ENCODE measurements at places on chromosomes 5 and 9. TPM values are rescaled to one million over a fixed set of nuclear protein-coding genes. Genes with fewer than 3 reads are reported as not detected.

- no peak for DNase-seq
Measured at GRCh38 chr9:800591-801150, 40.8 kb upstream of the DMRT1 start.

DNA sequence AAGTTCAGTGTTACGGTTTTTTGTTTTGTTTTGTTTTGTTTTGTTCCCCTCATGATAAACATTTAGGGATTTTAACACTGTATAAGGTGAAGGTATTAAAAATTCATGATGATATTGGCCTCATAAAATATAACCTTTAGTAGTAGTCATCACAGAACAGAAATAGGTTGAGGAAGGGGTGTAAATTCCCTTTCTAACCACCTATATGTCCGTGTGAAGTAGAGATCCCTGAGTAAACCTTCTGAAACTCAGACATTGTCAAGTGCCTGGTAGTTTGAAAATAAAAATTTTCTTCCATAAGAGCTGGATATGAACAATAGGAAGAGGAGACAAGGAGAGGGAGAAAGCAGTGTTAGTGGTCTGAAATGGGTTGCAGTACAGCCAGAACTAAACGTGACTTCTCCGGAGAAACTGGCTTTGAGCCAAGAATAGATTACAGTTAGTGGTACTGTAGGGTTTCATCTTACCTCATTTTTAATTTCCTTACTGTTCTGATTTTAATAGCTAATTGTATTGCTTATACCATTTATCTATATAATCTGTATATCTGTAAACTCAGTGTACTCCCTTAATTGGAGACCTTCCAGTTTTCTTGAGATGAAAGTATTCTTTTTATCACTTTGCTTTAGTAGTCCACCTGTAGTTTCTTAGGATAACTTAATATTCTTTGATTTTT is 18.3 kb downstream of the UGCG start:
- DNase-seq: no peak

DNA sequence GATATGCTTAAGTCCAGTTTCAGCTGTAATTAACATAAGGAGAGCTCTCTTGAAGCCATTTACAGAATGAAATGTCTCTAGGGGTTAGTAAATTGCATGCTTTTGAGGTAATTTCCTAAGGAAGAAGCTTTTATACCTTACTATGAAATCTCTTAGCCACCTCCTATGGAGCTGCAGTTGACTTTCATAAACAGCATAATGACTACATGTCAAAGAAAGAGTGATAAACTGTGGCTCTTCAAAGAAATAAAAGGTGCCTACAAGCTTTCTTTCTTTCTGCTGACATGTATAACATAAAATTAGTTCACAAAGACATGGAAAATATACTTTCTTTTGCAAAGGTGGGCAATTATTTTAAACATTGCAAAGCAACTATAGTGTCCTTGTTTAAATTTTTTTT is 90.8 kb downstream of the TMEM167A start:
- no peak for DNase-seq

- DNase-seq: no peak
Measured at GRCh38 chr5:89994266-89994665, 415.3 kb downstream of the CETN3 start.

DNA sequence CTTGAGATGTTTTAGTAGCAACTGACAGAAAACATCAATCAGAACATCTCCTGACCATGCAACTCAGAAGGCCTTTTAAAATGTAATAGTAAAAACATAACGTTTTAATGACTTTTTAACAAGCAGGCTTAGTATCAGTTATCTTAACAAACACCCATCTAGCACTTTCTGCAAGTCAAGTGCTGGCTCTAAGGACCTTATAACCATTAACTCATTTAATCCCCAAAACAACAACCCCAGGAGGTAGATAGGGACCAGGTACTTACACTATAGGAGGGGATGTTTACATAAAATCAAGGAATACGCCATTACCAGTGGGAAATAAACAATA is 41.8 kb downstream of the ROR2 start:
- no peak for DNase-seq

GRCh38 chr5:35436400-35437057 is 181.1 kb upstream of the SPEF2 start:
- peak; percentile 65 for DNase-seq

- no peak for DNase-seq
Measured at GRCh38 chr5:4553978-4554377, 586.2 kb upstream of the ADAMTS16 start.

- DNase-seq: no peak
Measured at GRCh38 chr9:115888131-115888530, 265.5 kb upstream of the PAPPA start.

DNA sequence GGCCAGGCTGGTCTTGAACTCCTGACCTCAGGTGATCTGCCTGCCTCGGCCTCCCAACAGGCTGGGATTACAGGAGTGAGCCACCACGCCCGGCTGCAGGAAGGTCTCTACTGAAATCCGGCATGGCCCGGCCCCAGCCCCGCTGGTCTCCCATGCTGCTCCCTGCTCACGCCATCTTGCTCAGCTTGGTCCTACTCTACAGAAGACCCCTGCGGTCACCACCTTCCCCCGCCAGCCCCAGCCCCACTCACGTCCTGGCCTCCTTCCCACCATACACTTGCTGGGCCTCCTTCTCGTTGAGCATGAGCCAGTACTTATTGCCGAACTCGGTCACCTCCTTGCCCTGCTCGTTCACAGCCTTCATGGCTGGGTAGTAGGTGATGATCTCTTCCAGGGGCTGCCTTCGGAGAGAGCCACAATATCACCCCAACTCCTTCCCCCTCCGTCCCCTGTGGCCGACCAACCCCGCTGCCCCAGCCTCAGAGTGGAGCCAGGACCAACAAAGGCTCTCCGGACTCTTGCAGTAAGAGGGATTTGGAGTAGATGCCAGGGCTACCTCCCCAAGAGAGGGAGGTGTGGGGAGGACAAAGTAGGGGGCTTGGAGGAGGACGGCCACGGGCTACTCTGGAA is 4.0 kb downstream of the PTGES2 start:
- DNase-seq: peak; percentile 71

DNA sequence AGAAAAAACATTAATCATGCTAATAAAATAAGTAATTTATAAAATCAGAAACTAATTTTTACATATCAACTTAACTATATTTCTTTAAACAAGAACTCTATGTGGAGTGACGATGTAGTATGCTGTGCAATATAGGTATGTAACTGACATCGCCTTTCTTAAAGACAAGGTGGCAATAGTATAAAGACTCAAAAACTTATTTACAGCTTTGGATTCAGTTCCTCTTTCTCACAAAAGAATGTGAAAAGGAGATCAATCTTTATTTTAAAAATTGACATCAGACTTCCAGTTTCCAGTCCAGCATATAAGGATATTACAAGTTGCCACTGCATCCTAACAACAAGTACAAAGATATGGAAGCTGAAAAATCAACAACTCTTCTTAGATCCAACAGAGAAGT is 260.3 kb downstream of the TRIM36 start:
- DNase-seq: no peak

GRCh38 chr9:129270903-129271431 is 92.9 kb upstream of the IER5L start:
- no peak for DNase-seq

DNA sequence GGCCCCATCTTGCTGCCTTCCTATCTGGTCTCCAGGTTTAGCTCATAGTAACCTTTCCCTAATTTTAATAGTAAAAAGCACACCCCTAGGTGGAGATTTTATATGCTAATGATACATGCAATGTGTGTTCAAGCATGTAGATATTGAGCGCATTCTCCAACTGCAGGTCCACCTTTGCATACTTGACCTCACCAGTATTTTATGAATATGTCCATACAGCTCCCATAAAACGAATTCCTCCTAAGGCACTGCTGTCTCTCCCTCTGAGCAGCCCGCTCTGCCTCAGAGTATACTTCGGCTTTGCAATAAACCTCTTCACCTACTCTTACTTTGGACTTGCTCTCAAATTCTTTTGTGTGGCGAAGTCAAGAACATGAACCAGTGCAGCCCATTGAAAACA is 153.3 kb downstream of the RAB3C start:
- no peak for DNase-seq

DNA sequence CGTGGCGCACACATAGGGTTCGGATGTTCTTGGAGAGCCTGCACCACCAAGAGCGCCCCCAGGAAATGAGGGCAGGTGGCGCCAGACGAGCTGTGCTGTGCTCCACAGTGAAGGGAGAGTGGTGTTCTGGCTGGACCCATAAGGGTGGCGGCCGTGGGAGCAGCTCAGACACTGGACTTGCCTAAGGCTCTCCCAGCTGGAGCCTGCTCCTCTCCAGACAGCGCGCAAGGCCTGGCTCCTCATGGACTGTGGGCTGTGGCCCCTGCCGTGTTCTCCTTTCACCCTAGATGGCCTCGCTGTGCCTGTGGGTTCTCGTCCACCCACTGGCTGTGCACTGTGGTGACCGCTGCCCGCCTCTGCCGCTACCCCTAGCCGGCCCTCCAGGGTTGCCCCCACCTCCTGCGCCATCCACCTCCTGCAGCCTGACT is 92.9 kb downstream of the EHMT1 start:
- no peak for DNase-seq

DNA sequence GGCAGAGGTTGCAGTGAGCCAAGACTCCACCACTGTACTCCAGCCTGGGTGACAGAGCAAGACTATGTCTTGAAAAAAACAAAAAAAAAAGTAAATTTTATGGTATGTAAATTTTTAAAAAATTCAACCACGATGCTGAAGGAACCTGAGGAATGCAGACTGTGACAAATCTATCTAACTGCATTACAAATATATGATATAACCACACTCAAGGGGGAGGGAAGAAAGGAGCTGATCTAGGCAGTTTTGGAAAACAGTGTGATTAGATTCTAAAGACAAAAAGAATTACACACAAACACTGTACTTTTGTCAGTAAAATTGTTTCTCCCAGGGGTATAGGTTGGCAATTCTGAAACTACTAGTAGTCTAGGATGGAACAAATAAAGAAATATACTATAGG is 17.0 kb downstream of the LARS1 start:
- DNase-seq: no peak

DNA sequence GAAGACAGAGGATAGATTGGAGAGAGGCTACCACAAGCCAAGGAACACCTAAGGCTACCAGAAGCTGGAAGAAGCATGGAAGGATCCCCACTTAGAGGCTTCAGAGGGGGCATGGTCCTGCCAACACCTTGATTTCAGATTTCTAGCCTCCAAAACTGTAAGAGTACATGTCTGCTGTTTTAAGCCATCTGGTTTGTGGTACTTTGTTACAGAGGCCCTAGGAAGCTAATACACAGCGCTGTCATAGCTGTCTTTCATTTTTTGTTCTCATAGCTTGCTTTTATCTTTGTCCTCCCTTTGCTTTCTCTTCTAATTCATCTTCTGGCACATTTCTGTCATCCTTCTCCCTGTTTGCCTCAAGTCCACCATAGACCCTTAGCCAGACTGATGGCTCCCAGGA is 104.5 kb downstream of the ATP10B start:
- DNase-seq: no peak

GRCh38 chr5:103211576-103212561 is 46.7 kb upstream of the MACIR start:
- no peak for DNase-seq

DNA sequence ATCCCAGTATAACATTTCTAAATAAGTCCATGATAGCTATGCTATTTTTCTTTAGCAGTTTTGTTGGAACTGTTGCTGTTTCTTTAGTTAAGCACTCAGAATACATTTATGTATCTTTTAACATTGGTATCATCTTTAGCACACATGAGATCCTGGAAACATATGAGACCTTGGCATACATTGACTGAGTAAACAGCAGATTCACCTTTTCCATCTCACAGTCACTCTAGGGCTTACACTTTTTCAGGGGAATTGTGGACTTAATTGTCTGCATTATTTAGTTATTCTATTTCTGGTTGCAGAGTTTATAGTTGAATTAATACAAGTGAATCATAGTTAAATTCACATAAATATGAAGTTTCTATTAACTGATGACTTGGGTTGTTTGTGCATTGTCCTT is 70.1 kb downstream of the COMMD10 start:
- no peak for DNase-seq

DNA sequence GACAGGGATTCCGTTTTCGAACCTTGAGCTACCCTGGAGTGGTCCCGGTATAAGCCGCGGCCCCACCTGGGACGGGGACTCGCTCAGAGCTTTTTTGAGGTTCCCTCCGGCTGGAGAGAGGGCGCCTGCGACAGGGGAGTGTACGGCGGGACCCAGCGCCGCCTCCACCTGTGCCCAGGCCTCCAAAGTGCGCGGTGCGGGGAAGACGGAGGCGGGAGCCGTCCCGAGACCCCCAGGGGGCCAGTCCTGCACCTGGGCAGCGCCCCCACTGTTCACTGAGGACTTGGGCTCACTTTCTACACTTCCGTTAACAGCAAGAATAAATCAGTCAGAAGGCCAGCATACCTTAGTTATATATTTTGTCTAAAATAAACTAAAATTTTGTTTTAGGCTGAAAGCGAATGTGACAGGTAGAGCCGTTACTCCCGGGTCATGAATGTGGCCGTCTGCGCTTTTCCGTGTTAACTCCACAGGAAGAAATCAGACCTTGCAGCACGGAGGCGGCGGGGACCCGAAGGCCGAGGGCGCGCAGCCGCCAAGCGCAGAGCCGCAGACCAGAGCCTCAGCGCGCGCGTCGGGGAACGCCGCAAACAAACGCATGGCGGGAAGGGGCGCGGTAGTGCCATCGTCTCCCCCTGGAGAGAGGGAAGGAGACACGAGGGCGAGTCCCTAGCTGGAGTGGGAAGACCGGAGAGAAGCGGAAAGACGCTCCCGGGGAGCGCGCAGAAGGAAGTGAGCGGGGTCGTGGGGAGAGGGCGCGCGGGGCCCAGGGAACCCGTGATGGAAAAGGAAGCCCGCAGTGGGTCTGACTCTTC is 14.1 kb downstream of the TRIM7 start:
- peak; percentile 60 for DNase-seq

Gene NUTM2G
- total RNA-seq: not detected

Gene IER5L
- total RNA-seq: 46.9 TPM

Gene PCDHGA5
- 2.8 TPM for total RNA-seq

Gene SPATA31D1
- not detected for total RNA-seq

Gene PCDHGB5
- total RNA-seq: 12.3 TPM

Gene ANKRA2
- total RNA-seq: 22.3 TPM

Gene OTULINL
- total RNA-seq: 10.8 TPM

Gene PKD2L2
- not detected for total RNA-seq

Gene SURF6
- total RNA-seq: 17.3 TPM

Gene MED10
- total RNA-seq: 32.3 TPM

Gene PTGDS
- total RNA-seq: 236 TPM

Gene SPATA9
- 1.0 TPM for total RNA-seq

Gene GGTA1
- total RNA-seq: 11.0 TPM

Gene PGM5
- 53.1 TPM for total RNA-seq

Gene FYB1
- total RNA-seq: 53.7 TPM

Gene SOHLH1
- total RNA-seq: not detected

Gene SLC6A19
- 2.2 TPM for total RNA-seq
